Body of pancreas (tissue), 4 donors: ENCODE measurements at places on chromosomes 1 and 21.

DNA sequence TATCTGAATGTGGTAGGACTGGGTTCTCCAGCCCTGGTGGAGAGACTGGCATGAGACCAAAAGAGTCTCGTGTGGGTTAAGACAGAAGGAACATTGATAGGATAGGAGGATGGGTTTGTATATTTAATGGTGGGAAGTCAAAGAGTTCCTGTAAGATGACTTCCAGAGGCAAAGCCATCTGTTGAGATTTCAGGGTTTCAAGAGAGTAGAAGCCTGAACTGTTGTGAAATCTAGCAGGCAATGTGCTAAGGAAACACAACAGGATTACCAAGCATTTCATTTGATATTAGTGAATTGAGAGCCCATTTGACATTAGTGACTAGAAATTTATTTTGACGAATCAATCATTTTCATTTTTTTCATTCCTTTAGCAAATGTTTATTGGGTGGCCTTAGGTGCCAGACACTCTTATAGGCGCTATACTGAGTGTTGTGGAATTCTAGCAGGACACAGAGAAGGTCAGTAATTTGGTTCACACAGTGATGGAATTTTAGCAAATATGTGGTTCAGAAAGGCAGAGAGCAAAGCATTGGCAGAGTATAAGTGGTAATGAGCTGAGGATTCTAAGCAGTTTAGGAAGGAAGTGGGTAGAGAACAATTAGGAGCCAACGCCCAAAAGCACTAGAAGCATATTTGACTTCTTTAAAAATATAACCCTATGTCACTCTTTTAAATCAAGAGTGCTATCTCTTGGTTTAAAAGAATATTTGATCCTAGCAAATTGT is 149.3 kb downstream of the AK5 start:
- no peak for DNase-seq

DNA sequence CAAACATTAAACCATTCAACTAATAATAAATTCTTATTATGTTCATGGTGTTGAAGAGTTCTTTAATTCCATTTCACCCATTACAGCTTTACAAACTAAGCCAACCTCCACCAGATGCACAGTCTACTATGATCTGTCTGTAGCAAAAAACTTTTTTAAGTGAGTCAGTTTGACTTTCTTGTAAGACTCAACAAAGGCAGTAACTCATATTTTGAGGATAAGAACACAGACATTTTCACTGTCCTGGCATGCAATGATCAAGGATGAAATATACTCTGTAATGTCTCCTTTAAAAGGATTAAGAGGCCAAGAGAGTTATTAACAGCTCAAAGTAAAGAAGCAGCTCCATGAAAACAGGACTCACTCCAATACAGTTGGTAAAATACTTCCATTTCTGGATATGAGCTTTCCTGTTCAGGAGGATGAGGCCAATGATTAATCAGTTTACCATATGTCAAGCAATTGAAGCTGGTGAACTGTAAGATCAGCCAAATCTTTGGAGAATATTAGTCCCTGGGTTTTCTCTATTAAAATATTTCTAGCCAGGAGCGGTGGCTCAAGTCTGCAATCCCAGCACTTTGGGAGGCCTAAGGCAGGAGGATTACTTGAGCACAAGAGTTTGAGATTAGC is 20.6 kb downstream of the XKR8 start:
- DNase-seq = no peak

DNA sequence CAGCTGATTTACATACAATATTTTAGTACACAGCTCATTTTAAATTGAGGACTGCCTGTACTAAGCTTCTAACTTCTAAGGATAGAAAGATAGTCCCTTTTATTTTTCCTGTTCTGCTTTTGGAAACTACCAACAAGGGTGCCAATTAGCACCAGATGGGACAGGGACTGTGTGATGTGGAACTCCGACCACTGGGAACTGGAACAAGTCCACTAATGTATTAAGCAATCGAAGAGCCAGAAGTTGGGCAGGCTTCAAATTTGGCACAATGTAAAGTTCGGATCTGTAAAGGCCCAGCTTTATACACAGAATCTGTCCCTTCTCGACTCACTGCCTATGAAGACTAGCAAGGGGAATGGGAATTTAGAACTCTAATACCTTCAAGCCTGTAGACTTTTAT is 149.3 kb downstream of the ZC3H11B start:
- DNase-seq = no peak

DNA sequence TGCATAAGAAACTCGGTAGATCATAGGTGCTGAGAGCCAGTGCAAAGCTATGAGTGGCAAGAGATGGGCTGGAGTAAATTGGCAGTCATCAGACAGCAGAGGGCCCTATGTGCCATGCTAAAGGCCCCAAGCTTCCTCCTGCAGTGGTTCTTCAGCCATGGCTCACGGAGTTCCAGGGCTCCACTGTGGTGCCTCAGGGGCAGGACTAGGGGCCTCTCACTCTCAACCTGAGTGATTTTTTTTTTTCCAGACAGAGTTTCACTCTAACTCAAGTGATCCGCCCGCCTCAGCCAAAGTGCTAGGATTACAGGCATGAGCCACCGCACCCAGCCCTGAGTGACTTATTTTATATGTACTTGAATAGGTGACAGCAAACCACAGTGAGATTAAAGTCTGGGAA is 10.4 kb upstream of the GJA8 start:
- DNase-seq = no peak

- no peak for DNase-seq
These were observed 33.8 kb downstream of the PCNX2 start for GRCh38 chr1:233261695-233262094.

DNA sequence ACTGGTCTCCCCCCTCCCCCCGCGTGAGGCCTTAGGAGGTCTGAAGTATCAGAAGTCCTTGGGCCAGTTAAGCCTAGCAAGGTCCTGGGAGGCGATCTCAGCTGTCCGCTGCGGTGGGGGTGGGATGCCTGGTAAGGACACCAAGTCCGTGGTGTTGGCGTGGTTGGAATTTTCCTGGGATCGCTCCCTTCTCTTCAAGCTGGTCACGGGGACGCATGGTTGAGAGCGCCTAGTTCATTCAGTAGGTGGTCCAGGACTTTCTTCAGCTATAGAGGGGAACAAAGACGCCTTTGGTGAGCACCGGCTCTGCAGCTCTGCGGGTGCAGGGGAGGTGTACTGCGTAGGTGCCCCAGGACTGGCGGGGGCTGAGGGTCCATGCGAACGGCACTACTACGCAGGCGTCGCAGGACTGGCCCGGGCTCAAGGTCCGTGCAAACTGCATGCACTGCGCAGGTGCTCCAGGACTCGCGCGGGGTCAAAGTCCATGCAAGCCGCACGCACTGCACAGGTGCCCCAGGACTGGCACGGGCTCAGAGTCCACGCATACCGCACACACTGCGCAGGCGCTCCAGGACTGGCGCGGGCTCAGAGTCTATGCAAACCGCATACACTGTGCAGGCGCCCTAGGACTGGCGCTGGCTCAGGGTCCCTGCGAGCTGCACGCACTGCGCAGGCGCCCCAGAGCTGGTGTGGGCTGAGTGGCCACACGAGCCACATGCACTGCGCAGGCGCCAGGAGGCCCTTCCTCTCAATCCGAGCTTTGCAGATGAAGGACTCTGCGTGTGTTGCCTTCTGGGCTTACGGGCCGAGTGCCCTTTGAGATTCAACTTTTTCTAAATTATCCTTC is 36.6 kb upstream of the HMGN1 start:
- peak; percentile 97 for DNase-seq

- DNase-seq = no peak
These were observed 39.1 kb upstream of the SELENON start for GRCh38 chr1:25760871-25761270.

- DNase-seq = peak; percentile 41
These were observed 9.9 kb upstream of the LRRC39 start for GRCh38 chr1:100187912-100188311.

- DNase-seq = peak; percentile 86
These were observed 11.0 kb upstream of the LMX1A start for GRCh38 chr1:165367375-165367993.
